ENCODE measurements at places on chromosomes 1 and 21. TPM values are rescaled to one million over a fixed set of nuclear protein-coding genes. Genes with fewer than 3 reads are reported as not detected.

Gene LCE1C
- total RNA-seq: not detected

Gene PIGC
- total RNA-seq: 38.2 TPM

Gene CFHR1
- total RNA-seq: not detected

Gene IL19
- not detected for total RNA-seq

Gene RBP7
- total RNA-seq: not detected

Gene NUDT4B
- 11.8 TPM for total RNA-seq

Gene ASTN1
- total RNA-seq: under 0.01 TPM

Gene GBP5
- 26.4 TPM for total RNA-seq

Gene AMIGO1
- total RNA-seq: 1.1 TPM

Gene S1PR1
- total RNA-seq: 9.4 TPM

Gene METTL13
- 33.1 TPM for total RNA-seq

Gene NPHS2
- not detected for total RNA-seq

Gene OR2L2
- total RNA-seq: 3.0 TPM

Gene RSPH1
- 0.81 TPM for total RNA-seq

Gene NGF
- not detected for total RNA-seq

Gene RIIAD1
- total RNA-seq: not detected

Gene AKT3
- 13.7 TPM for total RNA-seq

Gene TMCO1
- 38.5 TPM for total RNA-seq

Gene IL24
- not detected for total RNA-seq

Gene OLIG2
- total RNA-seq: under 0.01 TPM

Gene RGS21
- total RNA-seq: not detected

Gene GOLPH3L
- total RNA-seq: 10.0 TPM

Gene CADM3
- not detected for total RNA-seq

Gene C4BPA
- not detected for total RNA-seq

Gene RGL1
- 0.27 TPM for total RNA-seq

Gene KCNN3
- total RNA-seq: under 0.01 TPM

Gene CHIT1
- total RNA-seq: under 0.01 TPM

Gene MROH7
- 7.3 TPM for total RNA-seq

Gene HS2ST1
- 6.2 TPM for total RNA-seq

Gene KMO
- 0.81 TPM for total RNA-seq

Gene FAM177B
- 0.27 TPM for total RNA-seq

Gene TLR5
- under 0.01 TPM for total RNA-seq

Gene RGS1
- 13.7 TPM for total RNA-seq

Gene PPIAL4G
- under 0.01 TPM for total RNA-seq

Gene YARS1
- total RNA-seq: 53.3 TPM

Gene HSD3B2
- not detected for total RNA-seq

Gene FCRL1
- 3.2 TPM for total RNA-seq

Gene TCHH
- total RNA-seq: under 0.01 TPM

Gene PRR9
- total RNA-seq: not detected

Gene EEIG2
- 15.3 TPM for total RNA-seq

Gene OR2M3
- 0.27 TPM for total RNA-seq

Gene IL12RB2
- 22.4 TPM for total RNA-seq

Gene CCDC17
- 4.3 TPM for total RNA-seq

Gene PDZK1
- under 0.01 TPM for total RNA-seq

Gene AGBL4
- 0.54 TPM for total RNA-seq

Gene NSUN4
- 34.7 TPM for total RNA-seq

Gene CLCNKB
- total RNA-seq: 0.81 TPM

Gene USH2A
- under 0.01 TPM for total RNA-seq

Gene FNBP1L
- 6.5 TPM for total RNA-seq

Gene ELAVL4
- total RNA-seq: 0.27 TPM

Gene S100A16
- 1.1 TPM for total RNA-seq

Gene INKA2
- total RNA-seq: 2.4 TPM
